Transverse colon (tissue), 4 donors: ENCODE measurements at places on chromosomes 2 and 18. TPM values are rescaled to one million over a fixed set of nuclear protein-coding genes. Genes with fewer than 3 reads are reported as not detected.

DNA sequence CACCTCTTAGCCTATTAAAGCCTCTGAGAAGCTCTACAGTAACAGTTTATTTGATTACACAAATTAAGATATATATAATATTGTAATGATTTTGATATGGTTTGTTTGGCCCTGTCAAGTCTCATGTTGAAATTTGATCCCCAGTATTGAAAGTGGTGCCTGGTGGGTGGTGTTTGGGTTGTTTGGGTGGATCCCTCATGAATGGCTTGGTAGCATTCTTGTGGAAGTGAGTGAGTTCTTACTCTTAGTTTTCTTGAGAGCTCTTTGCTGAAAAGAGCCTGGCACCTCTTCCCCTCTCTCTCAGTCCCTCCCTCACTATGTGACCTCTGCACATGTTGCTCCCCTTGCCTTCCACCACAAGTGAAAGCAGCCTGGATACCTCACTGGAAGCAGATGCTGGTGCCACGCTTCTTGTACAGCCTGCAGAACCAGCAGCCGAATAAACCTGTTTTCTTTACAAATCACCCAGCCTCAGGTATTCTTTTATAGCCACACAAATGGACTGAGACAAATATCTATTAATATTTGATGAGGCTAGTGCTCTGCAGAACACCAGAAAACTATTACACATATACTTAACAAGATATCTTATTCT is 52.8 kb downstream of the SLC4A10 start:
- DNase-seq, result no peak
- H3K27ac ChIP-seq, result no peak overlapping the region
- H3K36me3 ChIP-seq, result no peaks in the 10 kb centered on the region
- no peak overlapping the region for H3K4me3 ChIP-seq
- H3K27me3 ChIP-seq, result no peaks in the 10 kb centered on the region

- no peak for DNase-seq
- H3K27me3 ChIP-seq, result no peaks in the 10 kb centered on the region
- no peak overlapping the region for H3K4me3 ChIP-seq
- no peak overlapping the region for H3K27ac ChIP-seq
- no peaks in the 10 kb centered on the region for H3K4me1 ChIP-seq
These were observed 116.6 kb upstream of the EFEMP1 start for GRCh38 chr2:56040189-56040588.

DNA sequence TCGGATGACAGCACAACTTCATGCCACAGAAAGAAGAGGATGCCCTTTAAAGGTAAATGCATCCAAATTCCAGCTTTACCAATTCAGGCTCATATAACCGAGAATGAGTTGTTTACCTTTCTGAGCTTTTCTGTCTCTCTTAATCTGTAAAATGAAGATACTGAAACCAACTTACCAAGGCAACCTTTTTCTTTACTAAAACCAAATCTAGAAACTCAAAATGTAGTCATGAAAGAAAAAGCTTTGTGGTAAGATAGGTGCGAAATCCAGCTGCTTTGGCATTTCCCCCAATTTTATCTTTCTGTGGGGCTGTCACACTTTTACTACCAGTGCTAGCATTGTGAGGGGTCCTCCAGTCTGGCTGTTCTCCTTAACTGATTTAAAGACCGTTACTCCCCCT is 240.4 kb downstream of the IKZF2 start:
- H3K36me3 ChIP-seq, result no peaks in the 10 kb centered on the region
- H3K4me1 ChIP-seq, result peaks cover 29% of the 10 kb centered on the region
- H3K27ac ChIP-seq, result no peak overlapping the region
- no peak overlapping the region for H3K4me3 ChIP-seq
- no peaks in the 10 kb centered on the region for H3K27me3 ChIP-seq

- H3K4me1 ChIP-seq, result no peaks in the 10 kb centered on the region
- no peaks in the 10 kb centered on the region for H3K27me3 ChIP-seq
- no peak for DNase-seq
These were observed 101.6 kb downstream of the PIEZO2 start for GRCh38 chr18:11047817-11048216.

The FBXO41 gene
- total RNA-seq, result 3.2 TPM

DNA sequence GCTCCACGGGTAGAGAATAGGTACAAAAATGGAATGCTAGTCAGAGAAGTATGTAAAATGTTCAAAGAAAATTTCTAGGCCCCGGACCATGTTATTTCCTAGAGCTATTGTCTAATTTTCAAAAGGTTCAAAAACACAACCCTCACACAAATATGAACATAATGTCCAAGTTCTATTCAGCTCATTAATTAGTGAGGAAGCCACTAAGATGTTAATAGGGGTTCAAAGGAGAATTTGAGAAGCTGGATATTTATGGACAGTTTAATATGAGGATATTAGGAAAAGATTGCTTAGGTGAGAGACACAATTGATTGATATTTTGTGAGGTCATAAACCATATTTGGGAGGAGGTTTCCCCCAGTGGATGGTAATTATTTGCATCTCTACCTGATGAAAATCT is 710.6 kb upstream of the ID2 start:
- no peak overlapping the region for H3K27ac ChIP-seq
- DNase-seq, result no peak
- no peaks in the 10 kb centered on the region for H3K4me1 ChIP-seq
- H3K4me3 ChIP-seq, result no peak overlapping the region
- no peaks in the 10 kb centered on the region for H3K36me3 ChIP-seq
- no peaks in the 10 kb centered on the region for H3K27me3 ChIP-seq

The RSAD2 gene
- 5.4 TPM for total RNA-seq

The EDAR gene
- 0.14 TPM for total RNA-seq

DNA sequence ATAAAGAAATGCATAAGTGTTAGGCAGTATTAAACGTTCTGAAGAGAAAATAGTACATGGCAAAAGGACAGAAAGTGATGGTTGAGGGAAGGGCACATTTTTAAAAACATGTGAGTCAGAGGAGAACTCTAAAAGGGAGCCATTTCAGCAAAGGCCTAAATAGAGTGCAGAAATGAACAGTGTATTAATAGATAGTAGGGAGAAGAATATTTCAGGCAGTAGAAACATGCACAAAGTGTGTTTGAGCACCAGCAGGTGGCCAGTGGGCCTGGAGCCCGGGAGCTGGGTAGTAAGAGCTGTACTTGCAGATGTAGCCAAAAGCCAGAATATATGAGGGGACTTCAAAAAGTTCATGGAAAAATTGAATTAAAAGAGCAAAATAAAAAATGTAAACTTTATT is 288.1 kb upstream of the FIGN start:
- no peaks in the 10 kb centered on the region for H3K4me1 ChIP-seq
- H3K36me3 ChIP-seq, result no peaks in the 10 kb centered on the region
- no peaks in the 10 kb centered on the region for H3K27me3 ChIP-seq
- no peak overlapping the region for H3K4me3 ChIP-seq

GRCh38 chr2:7071916-7072556 is 154.8 kb downstream of the RNF144A start:
- H3K4me3 ChIP-seq, result no peak overlapping the region
- no peak overlapping the region for H3K27ac ChIP-seq
- no peaks in the 10 kb centered on the region for H3K36me3 ChIP-seq

- H3K27me3 ChIP-seq, result no peaks in the 10 kb centered on the region
- H3K4me3 ChIP-seq, result no peak overlapping the region
- DNase-seq, result no peak
- H3K27ac ChIP-seq, result peak overlapping the region; percentile 5
These were observed 36.6 kb upstream of the PRLH start for GRCh38 chr2:237529452-237530402.

- no peak overlapping the region for H3K4me3 ChIP-seq
- peaks cover 6% of the 10 kb centered on the region for H3K27me3 ChIP-seq
- DNase-seq, result no peak
- H3K36me3 ChIP-seq, result no peaks in the 10 kb centered on the region
- H3K4me1 ChIP-seq, result no peaks in the 10 kb centered on the region
These were observed 120.7 kb downstream of the KCNF1 start for GRCh38 chr2:11032396-11032795.

DNA sequence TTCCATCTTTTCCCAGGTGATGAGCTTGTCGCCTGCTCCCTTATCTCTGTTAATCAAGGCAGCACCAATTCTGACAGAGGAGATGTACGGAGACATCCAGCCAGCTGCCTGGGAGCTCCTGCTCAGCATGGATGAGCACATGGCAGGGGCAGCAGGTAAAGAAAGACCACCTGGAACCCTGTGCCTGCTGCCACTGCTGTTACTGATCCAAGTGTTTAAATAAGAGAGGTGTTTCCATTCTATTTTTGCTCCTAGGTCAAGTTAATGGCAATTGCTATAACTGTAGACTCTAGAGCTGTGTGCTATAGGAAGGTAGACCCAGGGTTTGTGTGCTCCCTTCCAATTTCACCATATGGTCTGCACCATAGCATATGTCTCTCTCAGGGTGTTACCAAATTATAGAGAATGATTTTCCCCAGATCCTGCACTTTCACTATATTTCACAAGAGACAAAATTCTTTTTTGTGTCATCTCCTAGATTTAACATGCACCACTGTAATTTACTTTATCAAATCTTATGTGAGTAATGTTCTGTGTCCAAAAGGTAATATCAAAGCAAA is 88.6 kb upstream of the RPE start:
- no peak for DNase-seq
- H3K36me3 ChIP-seq, result no peaks in the 10 kb centered on the region
- H3K4me3 ChIP-seq, result no peak overlapping the region
- H3K27me3 ChIP-seq, result no peaks in the 10 kb centered on the region
- no peak overlapping the region for H3K27ac ChIP-seq

DNA sequence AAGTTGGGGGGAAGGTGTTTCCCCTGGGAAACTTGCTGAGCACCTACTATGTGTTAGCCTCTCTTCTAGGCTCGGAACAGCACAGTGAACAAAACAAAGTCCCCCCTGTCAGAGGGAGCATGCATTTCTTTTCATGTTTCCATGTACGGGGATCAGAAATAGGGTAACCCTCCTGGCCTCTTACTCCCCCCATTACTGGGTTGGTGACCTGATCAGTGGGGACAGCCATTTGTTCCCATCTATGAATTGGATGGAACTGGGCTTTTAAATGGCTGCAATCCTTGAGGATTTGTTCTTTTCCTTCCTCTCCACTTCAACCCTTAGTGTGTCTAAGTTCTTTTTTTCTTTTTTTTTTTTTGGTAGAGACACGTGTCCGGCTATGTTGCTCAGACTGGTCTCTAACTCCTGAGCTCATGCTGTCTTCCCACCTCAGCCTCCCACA is 13.7 kb downstream of the NCL start:
- H3K27me3 ChIP-seq, result no peaks in the 10 kb centered on the region
- no peak overlapping the region for H3K4me3 ChIP-seq
- DNase-seq, result no peak
- no peak overlapping the region for H3K27ac ChIP-seq
- H3K4me1 ChIP-seq, result no peaks in the 10 kb centered on the region

- H3K4me1 ChIP-seq, result no peaks in the 10 kb centered on the region
- no peak for DNase-seq
- H3K27me3 ChIP-seq, result no peaks in the 10 kb centered on the region
- H3K36me3 ChIP-seq, result no peaks in the 10 kb centered on the region
These were observed 205.8 kb downstream of the ZNF385B start for GRCh38 chr2:179655627-179656026.

The GCG gene
- 26.8 TPM for total RNA-seq

GRCh38 chr2:238790126-238790832 is 57.6 kb upstream of the TWIST2 start:
- no peak overlapping the region for H3K4me3 ChIP-seq
- no peak for DNase-seq
- H3K36me3 ChIP-seq, result no peaks in the 10 kb centered on the region
- no peaks in the 10 kb centered on the region for H3K4me1 ChIP-seq

DNA sequence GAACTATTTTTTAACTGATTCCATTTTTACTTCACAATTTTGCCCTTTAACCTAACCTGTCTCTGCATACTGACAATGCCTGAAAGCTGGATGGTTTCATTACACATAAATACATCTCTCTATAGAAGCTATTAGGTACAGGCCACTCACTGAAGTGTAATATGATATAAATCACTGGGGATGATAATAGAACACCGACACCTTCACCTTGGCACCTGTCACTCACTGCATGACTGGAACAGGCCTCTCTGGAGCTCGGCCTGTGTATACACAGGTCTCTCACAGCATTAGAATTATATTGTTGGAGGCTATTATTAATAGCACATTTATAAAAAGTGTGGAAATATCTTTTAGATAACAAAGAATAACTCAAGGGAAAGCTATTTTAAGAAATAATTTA is 138.2 kb downstream of the TMEM131 start:
- no peak overlapping the region for H3K4me3 ChIP-seq
- no peaks in the 10 kb centered on the region for H3K27me3 ChIP-seq
- DNase-seq, result no peak

DNA sequence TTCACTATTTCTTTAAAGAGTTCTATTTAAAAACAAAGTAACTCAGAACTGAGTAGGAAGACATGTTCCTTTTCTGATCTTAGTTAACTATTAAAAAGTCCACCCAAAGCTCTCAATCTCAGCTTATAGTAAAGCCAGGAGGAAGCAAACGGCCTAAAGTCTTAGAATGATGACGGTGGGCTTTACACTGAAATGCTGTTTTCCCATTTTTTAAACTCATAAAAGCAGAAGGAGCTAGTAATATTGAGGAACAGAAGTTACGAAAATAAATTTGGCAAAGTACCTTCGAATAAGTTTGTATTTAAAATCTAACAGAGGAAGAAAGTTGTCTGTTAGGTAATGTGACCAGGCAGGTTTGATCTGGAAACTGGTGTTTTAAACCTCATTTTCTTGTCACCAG is 111.1 kb downstream of the ZNF532 start:
- no peak overlapping the region for H3K4me3 ChIP-seq
- no peaks in the 10 kb centered on the region for H3K36me3 ChIP-seq
- H3K27ac ChIP-seq, result peak overlapping the region; percentile 43
- no peaks in the 10 kb centered on the region for H3K27me3 ChIP-seq
- H3K4me1 ChIP-seq, result no peaks in the 10 kb centered on the region

GRCh38 chr2:143229952-143230351 is 100.7 kb downstream of the ARHGAP15 start:
- H3K27me3 ChIP-seq, result no peaks in the 10 kb centered on the region
- H3K4me3 ChIP-seq, result no peak overlapping the region
- no peaks in the 10 kb centered on the region for H3K36me3 ChIP-seq
- DNase-seq, result no peak
- H3K27ac ChIP-seq, result no peak overlapping the region

DNA sequence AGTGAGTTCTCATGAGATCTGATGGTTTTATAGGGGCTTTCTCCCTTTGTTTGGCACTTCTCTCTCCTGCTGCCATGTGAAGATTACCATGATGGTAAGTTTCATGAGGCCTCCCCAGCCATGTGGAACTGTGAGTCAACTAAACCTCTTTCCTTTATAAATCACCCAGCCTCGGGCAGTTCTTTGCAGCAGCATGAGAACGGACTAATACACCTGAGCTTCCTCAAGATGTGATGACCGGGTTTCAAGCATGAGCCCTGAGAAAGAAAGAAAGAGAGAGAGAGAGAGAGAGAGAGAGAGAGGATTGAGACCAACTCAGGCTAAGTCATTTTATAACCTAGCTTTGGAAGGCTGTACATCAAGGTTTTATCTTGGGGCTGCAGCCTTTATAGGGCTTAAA is 167.7 kb upstream of the SERPINE2 start:
- H3K36me3 ChIP-seq, result no peaks in the 10 kb centered on the region
- no peak for DNase-seq
- no peaks in the 10 kb centered on the region for H3K4me1 ChIP-seq
- no peak overlapping the region for H3K27ac ChIP-seq
- H3K4me3 ChIP-seq, result no peak overlapping the region
- H3K27me3 ChIP-seq, result no peaks in the 10 kb centered on the region
